ENCODE measurements at places on chromosomes 4 and X.

DNA sequence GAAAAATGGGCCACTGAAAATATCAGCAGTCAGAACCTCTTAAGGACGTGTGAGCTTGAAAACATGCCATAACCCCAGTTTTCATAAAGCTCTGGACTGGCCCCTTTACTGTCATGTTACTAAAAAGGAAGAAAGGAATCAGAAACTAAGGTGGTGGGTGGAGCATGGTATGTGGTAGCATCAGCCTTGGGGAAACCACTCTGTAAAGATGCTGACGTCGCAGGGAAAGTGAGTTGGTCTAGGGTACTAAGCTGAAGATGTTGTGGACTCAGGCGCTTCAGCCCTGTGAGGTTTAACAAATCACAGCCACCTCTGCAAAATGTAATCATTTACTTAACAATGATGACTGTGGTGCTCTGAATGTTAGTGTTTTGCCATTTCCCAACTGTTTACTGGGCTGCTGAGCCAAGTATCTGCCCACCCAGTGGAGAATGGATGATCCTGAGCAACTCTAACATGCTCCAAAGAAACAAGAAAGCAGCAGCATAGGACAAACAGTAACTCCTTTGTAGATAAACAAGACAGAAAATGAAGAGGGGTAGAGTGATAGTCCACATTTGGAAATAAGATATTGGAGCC is 33.4 kb downstream of the C4orf54 start:
- DNase-seq = no peak

- no peak for DNase-seq
Measured at GRCh38 chr4:147096667-147097604, 151.3 kb upstream of the TTC29 start.

GRCh38 chr4:159828687-159829086 is 725.8 kb downstream of the RAPGEF2 start:
- no peak for DNase-seq

DNA sequence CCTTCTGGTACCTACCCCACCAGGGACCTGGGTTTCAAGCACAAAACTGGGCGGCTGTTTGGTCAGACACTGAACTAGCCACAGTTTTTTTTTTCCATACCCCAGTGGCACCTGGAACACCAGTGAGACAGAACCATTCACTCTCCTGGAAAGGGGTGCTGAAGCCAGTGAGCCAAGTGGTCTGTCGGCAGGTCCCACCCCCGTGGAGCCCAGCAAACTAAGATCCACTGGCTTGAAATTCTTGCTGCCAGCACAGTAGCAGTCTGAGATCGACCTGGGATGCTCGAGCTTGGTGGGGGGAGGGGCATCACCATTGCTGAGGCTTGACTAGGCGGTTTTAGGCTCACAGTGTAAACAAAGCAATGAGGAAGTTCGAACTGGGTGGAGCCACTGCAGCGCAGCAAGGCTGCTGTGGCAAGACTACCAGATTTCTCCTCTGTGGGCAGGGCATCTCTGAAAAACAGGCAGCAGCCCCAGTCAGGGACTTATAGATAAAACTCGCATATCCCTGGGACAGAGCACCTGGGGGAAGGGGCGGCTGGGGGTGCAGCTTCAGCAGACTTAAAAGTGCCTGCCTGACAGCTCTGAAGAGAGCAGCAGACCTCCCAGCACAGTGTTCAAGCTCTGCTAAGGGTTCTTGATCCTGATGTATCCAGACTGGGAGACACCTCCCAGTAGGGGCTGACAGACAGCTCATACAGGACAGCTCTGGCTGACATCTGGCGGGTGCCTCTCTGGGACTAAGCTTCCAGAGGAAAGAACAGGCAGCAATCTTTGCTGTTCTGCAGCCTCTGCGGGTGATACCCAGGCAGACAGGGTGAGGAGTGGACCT is 223.0 kb downstream of the COX18 start:
- DNase-seq = no peak

DNA sequence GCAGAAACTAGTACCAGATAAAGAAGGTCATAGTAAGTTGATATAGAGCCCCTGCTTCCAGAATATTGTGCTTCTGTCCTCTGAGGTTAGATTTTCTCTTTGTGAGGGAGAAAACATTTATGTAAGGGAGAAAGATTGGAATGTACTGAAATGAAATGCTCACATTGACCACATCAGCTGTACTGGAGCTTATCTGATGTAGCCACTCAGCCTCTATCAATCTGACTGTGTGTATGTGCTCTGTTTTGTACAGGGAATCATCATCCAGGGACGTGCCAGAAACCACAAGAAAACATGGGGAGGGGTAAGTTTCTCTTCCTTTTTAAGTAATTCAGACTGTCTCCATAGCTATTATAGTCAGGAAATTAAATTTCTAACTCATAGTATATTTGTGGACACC is 56.8 kb downstream of the PRRG1 start:
- DNase-seq = no peak

GRCh38 chrX:40452031-40452430 is 128.7 kb upstream of the ATP6AP2 start:
- no peak for DNase-seq

GRCh38 chr4:113633467-113633866 is 128.1 kb downstream of the CAMK2D start:
- DNase-seq = no peak

DNA sequence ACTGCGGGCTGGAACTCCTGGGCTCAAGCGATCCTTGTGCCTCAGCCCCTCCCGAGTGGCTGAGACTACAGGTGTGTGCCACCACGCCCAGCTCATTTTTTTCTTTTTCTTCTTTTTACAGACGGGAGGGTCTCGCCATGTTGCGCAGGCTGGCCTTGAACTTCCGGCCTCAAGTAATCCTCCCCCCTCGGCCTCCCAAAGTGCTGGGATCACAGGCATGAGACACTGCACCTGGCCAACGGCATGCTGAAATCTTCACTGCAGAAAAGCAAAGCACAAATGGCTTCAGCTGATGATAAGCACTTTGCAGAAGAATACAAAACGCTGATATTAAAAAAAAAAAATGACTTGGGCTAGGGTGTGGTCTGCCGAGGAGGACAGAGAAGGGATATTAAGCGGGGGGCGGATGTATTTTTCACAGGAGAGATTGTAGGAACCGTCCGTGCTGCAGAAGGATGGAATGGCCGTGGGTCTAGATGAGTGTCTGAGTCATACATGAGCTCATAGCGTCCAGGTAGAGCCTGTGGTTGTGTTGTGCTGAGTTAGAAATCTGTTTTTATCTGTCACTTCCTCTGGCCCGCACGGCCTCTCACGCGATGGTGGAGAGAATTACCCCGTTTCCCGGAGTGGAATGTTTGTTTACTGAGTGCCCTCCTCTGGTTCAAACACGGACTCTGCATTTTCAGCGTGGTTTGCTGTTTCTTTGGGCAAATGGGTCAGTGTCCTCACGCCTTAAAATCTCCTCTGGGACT is 8.5 kb upstream of the AKAP17A start:
- DNase-seq = peak; percentile 78

GRCh38 chrX:63387411-63387810 is 36.3 kb upstream of the SPIN4 start:
- no peak for DNase-seq

- DNase-seq = peak; percentile 84
Measured at GRCh38 chrX:18984381-18985185, 669 bp upstream of the PHKA2 start.

DNA sequence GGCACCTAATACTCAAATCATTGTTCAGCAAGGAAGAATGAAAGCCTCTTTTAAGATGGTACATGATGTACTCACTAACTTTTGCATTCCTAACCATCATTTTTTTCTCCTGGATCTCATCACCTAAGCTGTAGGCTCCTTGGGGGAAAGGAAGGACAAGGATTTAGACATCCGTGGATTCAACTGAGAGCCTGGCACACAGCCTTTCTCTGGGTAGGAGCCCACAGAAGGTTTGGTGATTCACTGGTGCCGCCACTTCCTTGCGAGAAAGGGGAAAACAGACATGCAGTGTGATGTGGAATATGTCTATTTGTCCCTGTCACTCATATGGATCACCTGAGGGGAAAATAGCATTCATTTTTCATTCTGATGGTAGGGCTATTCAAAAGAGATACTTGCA is 147.3 kb downstream of the PCDH7 start:
- DNase-seq = no peak

GRCh38 chr4:71732066-71732465 is 51.8 kb downstream of the GC start:
- no peak for DNase-seq

DNA sequence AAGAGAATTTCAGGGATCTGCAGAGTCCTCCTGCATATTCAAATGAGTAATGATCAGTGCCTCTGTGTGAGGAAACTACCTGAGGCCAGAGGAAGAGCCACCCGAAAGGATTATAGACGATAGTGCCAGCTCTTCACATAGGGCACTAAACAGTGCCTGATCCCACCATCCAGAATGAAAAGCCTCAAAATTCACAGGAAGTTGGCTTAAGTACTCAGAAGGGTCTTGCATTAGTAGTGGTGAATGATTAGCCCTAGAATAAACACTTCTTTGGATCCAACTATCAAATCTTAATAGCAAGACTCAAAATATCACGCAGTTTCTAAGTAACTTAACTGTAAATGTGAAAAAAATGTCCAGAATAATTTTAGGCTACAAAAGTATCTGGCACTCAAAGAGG is 324.4 kb downstream of the ZNF674 start:
- no peak for DNase-seq

All from stimulated activated naive CD4-positive, alpha-beta T cell treated with Interleukin-2 at 50 U/mL for 16 hours (primary cell).